ENCODE measurements at places on chromosomes 3 and 15.
A peak's percentile ranks its signal among the peaks of the same experiment; 100 is the strongest.

- DNase-seq, result no peak
Measured at GRCh38 chr3:194876403-194877095, 190.9 kb downstream of the FAM43A start.

- DNase-seq, result no peak
Measured at GRCh38 chr3:106403371-106404145, 534.7 kb upstream of the CBLB start.

DNA sequence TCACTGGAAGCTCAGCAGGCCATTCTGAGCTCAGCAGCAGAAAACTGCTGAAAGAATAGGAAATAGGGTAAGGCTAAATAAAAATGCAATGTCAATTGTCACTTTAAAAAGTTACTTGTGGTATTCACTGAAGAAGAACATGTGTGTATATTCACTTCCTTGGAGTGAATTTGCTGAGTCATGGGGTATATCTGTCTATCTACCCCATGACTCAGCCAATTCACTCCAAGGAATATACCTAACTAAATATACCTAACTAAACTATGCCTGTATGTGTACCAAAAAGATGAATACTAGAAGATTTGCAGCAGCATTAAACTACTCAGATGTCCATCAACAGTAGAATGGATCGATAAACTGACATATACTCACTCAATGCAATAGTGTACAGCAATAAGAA is 69.5 kb upstream of the KCNAB1 start:
- DNase-seq, result no peak

DNA sequence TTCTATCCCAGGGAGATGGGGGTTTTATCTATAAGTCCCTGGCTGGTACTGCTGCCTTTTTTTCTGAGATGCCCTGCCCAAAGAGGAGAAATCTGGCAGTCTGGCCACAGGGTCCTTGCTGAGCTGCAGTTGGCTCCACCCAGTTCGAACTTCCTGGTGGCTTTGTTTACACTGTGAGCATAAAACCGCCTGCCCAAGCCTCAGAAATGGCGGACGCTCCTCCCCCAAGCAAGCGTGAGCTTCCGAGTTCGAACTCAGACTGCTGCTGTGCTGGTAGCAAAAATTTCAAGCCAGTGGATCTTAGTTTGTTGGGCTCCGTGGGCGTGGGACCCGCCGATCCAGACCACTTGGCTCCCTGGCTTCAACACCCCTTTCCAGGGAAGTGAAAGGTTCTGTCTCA is 126.8 kb upstream of the SUCLG2 start:
- DNase-seq, result no peak

GRCh38 chr15:52642386-52643361 is 36.5 kb downstream of the ATOSA start:
- no peak for DNase-seq

DNA sequence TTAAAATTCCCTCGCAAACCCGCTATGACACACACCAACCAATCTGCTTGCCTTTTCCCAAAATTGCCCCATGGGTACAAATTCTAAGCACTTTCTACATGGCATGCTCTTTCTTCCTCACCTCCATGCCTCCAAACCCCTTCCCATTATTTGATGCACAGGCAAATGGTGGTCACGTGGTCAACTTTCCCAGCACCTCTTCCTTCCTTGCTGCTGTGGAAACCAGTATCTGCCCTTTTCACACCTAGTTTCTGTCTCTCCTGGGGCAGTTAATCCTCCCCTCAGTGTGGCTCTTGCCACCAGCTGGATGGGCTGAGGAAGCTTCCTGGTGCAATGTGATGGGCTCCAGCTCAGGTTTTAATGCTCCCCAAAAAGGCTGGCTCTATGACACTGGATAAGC is 38.4 kb upstream of the ST8SIA2 start:
- DNase-seq, result no peak

GRCh38 chr3:128385080-128385832 is 81.4 kb downstream of the DNAJB8 start:
- DNase-seq, result no peak

- no peak for DNase-seq
Measured at GRCh38 chr15:38612159-38612863, 47.7 kb upstream of the RASGRP1 start.

- DNase-seq, result no peak
Measured at GRCh38 chr3:11814663-11815062, 32.0 kb downstream of the TAMM41 start.

DNA sequence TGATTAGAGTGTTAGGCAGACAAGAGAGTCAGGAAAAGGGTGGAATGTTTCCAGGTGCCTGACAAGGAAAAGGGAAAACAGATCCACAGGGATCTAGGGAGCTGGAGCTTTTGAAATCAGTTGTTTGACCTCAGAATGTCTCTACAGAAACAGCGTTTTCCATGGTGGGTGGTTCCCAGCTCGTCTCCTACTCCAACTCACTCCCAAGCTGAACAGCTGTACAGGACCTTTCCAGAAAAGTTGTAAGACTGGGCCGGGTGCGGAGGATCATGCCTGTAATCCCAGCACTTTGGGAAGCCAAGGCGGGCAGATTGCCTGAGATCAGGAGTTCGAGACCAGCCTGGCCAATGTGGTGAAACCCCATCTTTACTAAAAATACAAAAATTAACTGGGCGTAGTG is 55.7 kb upstream of the RYK start:
- no peak for DNase-seq

DNA sequence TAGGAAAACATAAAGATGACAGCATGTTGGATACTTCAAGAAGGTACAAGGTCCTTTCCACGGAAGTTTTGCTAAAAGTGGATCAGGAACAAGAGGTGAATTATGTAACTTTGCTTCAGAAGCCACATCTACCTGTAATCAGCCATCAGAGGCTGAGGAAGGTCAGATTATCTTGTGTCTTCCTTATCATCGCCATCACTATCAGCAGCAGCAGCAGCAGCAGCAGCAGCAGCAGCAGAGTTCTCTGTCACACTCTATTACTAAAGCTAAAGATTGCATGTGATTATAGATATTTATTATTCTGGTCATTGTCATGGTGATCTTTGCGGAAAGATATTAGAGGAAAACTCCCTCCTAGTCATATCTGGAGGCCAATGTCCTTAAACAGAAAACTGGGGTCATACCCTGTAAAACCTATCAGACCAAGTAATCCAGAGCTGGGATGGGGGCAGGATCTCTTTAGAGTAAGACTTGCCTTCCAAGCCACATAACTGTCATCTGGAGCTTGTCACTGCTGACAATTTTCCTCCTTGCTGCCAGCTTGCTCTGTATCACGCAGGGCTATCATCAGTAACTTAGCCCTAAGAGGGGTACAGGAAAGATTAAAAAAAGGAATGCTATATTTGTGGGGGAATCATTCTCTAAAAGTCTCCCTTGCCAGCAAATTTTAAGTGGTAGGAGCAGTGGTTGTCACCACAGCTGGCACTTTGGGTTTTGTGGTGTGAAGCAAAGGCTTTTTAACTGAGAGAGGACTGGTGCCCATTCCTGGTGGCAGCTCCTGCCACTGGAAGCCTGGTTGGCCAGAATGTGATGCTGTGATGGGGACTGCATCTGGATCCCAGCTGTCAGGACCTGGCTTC is 130.9 kb upstream of the RASGRP1 start:
- no peak for DNase-seq

DNA sequence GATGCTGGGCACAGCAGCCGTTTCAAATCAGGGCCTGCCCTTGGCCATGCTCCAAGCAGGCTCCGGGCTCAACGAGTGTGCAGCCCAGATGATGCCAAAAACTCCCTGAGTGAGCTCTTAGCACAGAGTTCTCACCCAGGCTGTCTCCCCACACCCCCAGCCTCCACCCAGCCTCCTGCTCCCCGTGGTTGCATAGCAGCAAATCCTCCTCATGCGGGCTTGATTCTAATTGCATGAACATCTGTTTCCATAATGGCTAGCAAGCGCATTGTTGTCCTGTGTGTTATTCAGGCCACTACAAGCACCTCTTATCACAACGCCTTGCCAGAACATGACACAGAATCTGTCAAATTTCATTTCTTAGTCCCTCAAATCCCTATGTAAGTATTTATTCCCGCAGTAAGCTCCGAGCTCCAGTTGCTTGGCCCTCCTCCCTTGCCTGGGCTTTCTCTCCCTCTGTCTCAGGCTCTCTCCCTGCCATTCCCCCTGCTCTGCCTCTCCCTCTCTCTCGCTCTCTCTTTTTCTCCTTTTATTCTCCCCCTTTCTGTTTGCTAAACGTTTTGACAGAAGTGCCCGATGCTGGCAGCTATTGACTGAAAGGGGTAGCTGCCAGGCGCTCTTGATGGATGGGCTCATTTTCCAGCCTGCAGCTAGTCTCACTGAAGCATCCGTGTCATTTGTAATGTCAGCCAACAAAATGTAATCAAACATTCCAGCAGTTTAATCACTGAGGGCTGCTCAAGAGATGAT is 306.5 kb downstream of the IL20RB start:
- no peak for DNase-seq

DNA sequence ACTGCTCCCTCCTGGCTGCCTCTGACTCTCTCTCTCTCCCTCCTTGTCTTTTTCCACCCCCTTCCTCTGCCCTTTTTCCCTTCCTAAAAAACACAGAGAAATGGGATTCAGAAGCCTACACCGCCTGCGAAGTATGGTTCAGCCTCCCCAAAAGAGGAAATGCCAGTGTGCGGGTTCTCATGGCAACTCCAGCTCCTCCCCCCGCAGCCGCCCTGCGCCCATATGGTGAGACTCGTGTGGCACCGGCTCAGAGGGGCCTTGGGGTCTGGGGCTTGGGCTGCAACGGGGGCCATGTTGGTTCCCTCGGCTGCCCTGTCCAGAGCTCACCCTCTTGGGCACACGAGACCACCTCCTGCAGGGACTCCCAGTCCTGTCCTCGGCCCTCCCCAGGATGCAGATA is 23.6 kb upstream of the LINGO1 start:
- DNase-seq, result no peak

DNA sequence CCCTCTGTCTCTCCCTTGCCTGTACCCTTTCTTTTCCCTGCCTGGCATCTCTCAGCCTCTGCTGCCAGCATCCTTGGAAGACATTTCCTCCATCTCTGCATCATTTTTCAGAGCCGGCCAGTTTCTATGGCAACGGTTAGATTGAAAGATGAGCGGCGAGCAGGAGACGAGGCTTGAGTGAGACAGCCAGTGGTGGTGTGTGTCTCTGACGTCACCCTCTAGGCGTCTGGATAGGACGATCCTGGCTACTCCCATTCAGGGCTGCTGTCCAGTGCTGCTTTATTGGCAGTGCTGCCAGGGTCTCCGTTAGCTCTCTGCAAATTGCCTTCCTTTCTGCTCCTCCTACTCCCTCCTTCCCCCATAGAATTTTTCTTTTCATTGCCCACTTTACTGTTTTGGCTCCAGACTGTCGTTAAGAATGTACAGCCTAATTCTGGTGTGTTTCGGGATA is 57.9 kb downstream of the TRAK1 start:
- DNase-seq, result peak; percentile 54

DNA sequence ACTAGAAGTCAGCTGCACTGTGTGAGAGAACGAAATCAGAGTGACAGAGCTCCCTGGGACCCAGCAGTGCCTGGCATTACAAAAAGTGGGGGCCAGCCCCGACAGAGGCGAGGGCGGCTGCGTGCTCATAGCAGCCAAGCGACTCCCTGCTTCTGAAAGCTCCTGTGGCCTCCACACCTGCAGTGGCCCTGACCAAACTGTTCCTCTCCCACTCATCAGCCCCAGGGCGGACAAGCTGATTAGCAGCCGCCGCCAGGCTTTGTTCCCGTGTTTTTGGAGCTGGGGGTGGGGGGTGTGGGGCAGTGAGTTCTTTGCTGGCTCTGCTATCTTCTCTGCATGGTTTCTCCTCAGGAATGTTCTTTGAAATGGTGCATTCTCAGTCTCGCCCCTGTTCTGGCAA is 58.1 kb downstream of the DGKG start:
- no peak for DNase-seq

DNA sequence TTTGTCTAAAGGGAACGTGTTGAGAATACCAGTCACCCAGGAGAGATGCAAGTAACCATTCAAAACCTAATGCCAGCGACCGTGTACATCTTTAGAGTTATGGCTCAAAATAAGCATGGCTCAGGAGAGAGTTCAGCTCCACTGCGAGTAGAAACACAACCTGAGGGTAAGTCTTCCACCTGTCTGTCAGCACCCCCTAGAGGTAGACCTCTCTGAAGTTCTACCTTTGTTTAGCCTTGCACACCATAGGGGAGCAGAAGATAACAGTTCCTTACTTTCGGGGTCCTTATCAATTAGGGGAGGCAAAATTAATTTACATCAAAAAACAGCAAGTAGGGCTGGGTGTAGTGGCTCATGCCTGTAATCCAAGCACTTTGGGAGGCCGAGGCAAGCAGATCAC is 124.4 kb downstream of the HCN4 start:
- DNase-seq, result no peak

DNA sequence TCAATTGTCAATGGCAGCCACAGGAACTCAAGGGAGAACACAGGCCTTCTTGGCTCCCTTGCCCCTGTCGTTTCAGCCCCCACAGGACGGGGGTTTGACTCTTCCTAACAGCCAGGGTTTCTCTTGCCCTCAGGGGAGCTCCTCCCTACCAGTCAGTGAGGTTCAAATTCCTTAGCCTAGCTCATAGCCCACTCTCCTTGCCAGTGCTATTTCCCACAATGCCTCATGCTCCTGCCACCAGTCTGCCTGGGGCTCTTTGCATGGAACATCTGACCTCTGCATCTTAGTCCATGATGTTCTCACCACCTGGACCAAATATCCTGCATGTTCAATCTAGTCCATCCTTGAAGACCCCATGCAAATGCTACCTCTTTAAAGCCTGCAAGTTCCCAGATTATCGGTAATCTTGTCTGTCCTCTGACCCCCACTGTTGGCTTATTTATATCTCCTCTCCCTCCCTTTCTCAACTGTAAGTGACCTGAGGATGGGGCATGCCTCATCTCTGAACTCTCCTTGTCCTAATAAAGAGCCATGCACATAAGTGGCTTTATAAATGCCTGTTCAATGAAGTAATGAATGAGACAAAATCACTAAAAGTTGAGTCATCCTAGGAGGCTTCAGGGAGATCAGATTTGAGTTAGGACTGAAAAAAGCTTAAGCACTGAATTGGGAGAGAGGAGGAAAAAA is 78.0 kb downstream of the MYO1E start:
- DNase-seq, result peak; percentile 91

GRCh38 chr3:81952141-81952540 is 190.7 kb upstream of the GBE1 start:
- no peak for DNase-seq

GRCh38 chr15:71934446-71934845 is 124.1 kb downstream of the NR2E3 start:
- no peak for DNase-seq

- DNase-seq, result no peak
Measured at GRCh38 chr15:44132057-44132456, 63.0 kb downstream of the FRMD5 start.

DNA sequence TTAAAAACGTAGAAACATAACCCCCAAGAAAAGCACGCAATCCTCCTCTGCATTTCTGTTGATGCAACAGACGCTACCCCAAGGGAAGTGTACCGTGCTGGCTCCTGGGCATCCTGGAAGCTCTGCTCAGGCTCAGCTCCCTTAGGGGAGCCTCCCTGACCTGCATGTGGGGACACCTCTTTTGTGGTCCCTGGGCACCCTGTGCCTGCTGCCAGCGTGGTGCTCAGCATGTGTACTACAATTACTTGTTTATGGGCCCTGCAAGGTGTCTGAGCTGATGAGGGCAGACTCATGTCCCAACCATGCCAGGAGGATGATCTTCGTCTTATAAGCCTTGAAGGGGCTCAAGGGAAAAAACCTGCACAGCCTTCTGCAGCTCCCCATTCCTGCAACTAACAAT is 18.3 kb downstream of the EHD4 start:
- DNase-seq, result no peak

Measured in non-pigmented ciliary epithelial cell (primary cell).